Glutamatergic neuron (in vitro differentiated cells): ENCODE measurements at places on chromosomes 7 and 10. TPM values are rescaled to one million over a fixed set of nuclear protein-coding genes. Genes with fewer than 3 reads are reported as not detected.

GRCh38 chr7:20164425-20165145 is 52.6 kb downstream of the MACC1 start:
- H3K4me3 ChIP-seq, result no peak overlapping the region
- DNase-seq, result no peak
- no peak overlapping the region for H3K27ac ChIP-seq

DNA sequence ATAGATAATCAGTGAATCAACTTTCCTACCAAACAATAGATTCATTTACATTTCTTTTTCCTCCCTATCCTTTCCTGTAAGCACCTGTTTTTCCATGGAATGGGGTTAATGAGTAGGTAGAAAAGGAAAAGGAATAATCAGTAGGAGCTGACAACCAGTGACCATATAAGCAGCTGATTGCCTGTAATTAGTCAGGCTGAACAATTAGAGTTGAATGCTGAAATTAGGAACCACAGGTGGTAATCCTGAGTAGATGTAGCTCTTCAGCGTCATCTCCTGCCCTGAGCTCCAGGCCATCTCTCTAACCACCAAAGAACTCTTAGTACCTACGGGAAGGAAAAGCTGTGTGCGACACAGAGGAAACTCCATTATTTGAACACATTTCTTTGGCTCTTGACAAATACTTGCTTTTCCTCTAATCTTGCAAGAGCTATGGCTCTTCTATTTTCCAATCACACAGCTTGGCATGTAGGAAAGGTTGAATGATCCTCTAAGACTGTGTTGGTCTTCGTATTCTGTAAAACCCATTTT is 63.8 kb downstream of the KLHDC10 start:
- no peaks in the 10 kb centered on the region for H3K36me3 ChIP-seq
- H3K27me3 ChIP-seq, result peaks cover 2% of the 10 kb centered on the region
- H3K27ac ChIP-seq, result no peak overlapping the region
- no peak overlapping the region for H3K4me3 ChIP-seq
- DNase-seq, result no peak

GRCh38 chr10:101775273-101776160 is at the start of gene FGF8:
Gene FGF8, minus strand, starts transcription at chr10:101776114. Its CDS starts 214 bp downstream, at chr10:101775900.
- peak within 1 kb of the TSS; percentile 71 for H3K4me3 ChIP-seq
- no peak within 1 kb of the TSS for H3K27ac ChIP-seq
- no peak for DNase-seq
- H3K36me3 ChIP-seq, result no peaks in the 10 kb centered on the region

GRCh38 chr7:7414791-7415603 is 120.7 kb downstream of the COL28A1 start:
- no peak for DNase-seq
- no peaks in the 10 kb centered on the region for H3K27me3 ChIP-seq
- H3K4me3 ChIP-seq, result no peak overlapping the region
- H3K4me1 ChIP-seq, result no peaks in the 10 kb centered on the region
- no peak overlapping the region for H3K27ac ChIP-seq

DNA sequence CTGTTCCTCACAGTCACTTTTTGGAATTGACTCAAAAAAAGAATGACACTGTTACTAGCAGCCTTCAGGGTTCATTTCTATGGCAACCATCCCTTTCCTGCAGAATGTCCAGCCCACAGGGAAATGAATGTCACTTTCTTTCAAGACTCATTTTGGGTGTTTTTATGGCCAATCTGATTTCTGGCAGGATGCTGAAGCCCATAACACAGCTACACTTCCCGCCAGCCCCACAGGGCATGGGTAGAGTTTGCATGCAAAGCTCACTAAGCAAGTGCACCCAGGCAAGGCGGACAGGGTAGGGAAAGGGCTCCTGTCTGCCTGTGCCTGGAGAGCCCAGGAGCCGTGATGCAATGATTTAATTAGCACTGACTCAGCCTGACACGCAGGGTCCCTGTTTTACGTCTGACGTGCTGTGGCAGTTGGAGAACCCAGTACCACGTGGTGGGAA is 26.1 kb upstream of the GPAM start:
- H3K27me3 ChIP-seq, result no peaks in the 10 kb centered on the region
- peaks cover 19% of the 10 kb centered on the region for H3K4me1 ChIP-seq
- no peak for DNase-seq
- H3K36me3 ChIP-seq, result no peaks in the 10 kb centered on the region

GRCh38 chr7:159098424-159098786 is 46.3 kb downstream of the VIPR2 start:
- peaks cover 9% of the 10 kb centered on the region for H3K36me3 ChIP-seq
- DNase-seq, result no peak
- peaks cover 11% of the 10 kb centered on the region for H3K27me3 ChIP-seq
- no peak overlapping the region for H3K4me3 ChIP-seq
- peaks cover 25% of the 10 kb centered on the region for H3K4me1 ChIP-seq

DNA sequence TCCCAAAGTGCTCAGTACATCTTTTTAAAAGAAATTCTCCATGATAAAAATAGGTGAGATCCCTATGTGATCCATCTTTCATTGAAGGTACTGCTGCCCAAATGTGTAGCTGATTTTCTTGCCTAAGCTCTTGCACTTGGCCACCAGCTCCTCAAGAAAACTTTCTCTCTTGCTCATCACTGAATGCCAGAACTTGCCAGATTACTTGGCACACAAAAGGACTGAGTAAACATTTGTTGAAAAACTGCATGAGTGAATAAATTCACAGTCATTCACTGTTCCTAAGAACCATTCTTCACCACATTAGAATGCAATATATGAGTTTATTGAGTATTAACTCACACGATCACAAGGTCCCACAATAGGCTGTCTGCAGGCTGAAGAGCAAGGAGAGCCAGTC is 99.9 kb downstream of the TRIL start:
- H3K27ac ChIP-seq, result no peak overlapping the region
- peaks cover 6% of the 10 kb centered on the region for H3K36me3 ChIP-seq
- peaks cover 5% of the 10 kb centered on the region for H3K4me1 ChIP-seq
- H3K27me3 ChIP-seq, result peaks cover 1% of the 10 kb centered on the region
- H3K4me3 ChIP-seq, result no peak overlapping the region

- DNase-seq, result no peak
- H3K27ac ChIP-seq, result no peak overlapping the region
- H3K4me1 ChIP-seq, result peaks cover 19% of the 10 kb centered on the region
- peaks cover 10% of the 10 kb centered on the region for H3K27me3 ChIP-seq
- H3K36me3 ChIP-seq, result no peaks in the 10 kb centered on the region
- H3K4me3 ChIP-seq, result peak overlapping the region; percentile 51
These were observed 3.5 kb downstream of the DMTF1 start for GRCh38 chr7:87155788-87156187.

DNA sequence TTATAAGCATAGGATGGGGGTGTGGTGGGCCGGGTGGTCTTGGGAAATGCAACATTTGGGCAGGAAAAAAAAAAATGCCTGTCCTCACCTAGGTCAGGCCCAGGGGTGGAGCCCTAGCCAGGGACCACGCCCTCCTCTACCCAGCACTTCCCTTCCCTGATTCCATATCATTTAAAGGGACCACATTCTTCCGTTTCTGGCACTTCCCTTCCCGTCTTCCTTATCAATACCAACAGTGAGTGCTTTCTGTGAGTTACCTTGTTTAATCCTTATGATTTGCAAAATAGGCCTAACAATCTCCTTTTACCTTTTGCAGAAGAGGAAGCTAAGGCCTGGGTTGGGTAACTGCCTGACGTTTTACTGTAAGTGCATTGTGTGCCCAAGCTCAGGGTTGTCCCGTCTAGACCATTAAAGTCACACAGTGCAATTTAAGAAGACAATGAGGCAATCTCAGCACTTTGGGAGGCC is 16.7 kb upstream of the C10orf95 start:
- no peaks in the 10 kb centered on the region for H3K36me3 ChIP-seq
- H3K27me3 ChIP-seq, result peaks cover 1% of the 10 kb centered on the region
- H3K27ac ChIP-seq, result peak overlapping the region; percentile 12

GRCh38 chr7:48085433-48085791 is 3.7 kb upstream of the UPP1 start:
- no peaks in the 10 kb centered on the region for H3K4me1 ChIP-seq
- no peak overlapping the region for H3K4me3 ChIP-seq
- DNase-seq, result no peak

- H3K27ac ChIP-seq, result no peak overlapping the region
- H3K4me3 ChIP-seq, result no peak overlapping the region
- DNase-seq, result no peak
- H3K4me1 ChIP-seq, result no peaks in the 10 kb centered on the region
These were observed 112.0 kb downstream of the NEURL1 start for GRCh38 chr10:103605359-103606096.

SH2D4B gene
- 0.12 TPM for total RNA-seq

UMAD1 gene
- total RNA-seq, result 5.2 TPM

NKX1-2 gene
- 0.59 TPM for total RNA-seq

NEUROG3 gene
- not detected for total RNA-seq
